Renal pelvis (tissue), 12 donors: ENCODE measurements at places on chromosomes 6 and 20. TPM values are rescaled to one million over a fixed set of nuclear protein-coding genes. Genes with fewer than 3 reads are reported as not detected.

DNA sequence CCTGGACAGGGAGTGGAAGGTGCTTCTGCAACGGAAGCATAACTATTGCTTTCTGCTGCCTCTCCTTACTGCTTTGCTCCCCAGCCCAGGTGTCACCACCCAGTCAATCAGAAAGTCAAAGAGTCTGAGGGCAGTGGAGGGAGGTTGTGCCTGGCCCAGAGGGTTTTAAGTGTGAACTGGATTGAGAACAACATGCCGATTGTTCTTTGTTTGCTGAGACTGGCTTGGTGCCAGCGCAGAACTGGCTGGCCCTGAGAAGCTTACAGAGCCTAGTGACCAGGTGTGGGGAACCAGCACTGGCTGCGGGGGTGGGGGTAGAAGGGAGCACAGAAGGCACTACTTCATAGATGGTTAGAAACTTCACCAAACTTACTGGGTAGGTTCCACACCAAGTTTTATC is 31.1 kb upstream of the ENPP4 start:
- peak; percentile 15 for DNase-seq

DNA sequence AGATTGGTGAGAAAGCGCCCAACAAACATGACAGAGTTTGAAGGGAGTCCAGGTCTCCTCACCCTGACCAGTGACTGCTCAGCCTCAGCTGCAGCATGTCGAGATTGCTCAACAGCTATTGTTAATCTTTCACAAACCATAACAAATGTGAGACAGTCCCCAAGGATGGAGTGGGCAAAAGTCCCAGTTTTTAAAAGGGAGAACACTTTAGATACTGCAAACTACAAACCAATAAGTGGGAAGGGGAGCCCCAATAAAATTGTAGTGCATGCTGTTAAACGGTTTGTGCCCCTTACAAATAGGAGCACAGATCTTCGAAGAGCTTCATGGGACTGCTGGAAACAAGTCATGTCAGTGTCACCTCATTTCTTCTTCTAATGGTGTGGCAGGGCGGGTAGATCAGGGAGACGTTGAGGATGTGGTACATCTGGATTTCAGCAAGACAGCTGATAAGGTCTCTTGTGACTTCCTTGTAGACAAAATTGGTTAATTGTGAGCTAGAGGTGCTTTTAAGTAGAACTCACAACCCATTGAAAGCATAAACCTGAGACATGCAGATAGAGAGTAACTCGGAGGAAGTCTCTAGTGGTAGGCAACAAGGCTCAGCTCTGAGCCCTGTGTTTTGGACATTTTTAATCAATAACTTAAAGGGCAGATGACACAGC is 134.0 kb upstream of the ARMC2 start:
- DNase-seq = no peak

- no peak for DNase-seq
These were observed 51.6 kb upstream of the FAM184A start for GRCh38 chr6:119129968-119130484.

The EYA4 gene
- polyA plus RNA-seq = 10.2 TPM

DNA sequence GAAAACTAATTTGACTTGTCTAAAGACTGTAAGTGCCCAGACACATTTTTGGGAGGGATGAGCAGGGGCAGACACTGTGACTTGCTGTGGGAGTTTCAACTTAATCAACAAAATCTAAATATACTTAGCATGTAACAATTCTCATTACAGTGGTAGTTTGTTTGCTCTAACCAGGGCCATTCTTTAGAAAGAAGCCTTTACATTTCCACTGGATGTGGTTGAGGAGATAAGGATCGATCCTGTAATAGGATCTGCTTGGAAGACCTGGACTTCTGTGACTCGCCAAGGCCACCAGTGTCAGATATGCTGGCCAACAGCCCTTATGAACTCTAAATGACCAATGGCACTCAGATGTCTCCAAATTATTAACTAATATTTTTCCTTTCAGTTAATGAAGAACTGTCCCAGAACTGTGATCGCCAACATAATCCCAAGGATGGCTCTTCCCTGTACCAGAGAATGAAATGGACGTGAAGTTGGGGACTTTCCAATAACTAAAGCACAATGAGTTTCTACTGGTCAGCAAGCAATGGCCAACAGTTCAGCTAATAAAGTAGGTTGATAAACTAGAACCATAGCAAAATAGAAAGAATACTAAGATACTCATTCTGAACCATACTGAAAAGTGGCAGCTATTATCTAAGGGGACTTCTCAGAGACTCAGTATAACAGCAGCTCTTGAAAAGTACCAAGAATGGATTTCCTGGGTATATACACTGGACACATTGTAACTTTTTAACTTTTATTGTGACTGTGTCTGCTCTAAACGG is 7.5 kb downstream of the SMLR1 start:
- no peak for DNase-seq

The C20orf144 gene
- 0.49 TPM for polyA plus RNA-seq
